ENCODE measurements at places on chromosomes 16 and 17.

DNA sequence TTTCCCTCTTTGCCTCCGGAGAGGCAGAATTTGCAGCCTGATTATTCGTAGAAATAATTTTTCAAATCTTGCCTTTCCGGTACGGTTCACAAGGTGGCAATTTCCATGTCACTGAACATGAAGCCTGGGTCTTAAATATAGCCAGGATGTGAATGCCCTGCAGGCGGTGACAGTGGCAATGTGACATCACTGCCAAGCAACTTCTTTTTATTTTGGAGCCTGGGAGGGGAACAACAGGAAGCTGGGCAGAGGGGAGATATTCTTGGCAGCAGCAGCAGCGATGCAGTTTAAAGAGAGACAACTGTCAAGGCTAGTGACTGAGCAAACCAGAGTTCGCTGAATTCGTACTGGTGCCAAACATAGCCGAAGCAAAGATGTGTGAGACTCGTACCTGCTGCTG lies 171.1 kb downstream of the SNX29 start:
- no peak for DNase-seq

- DNase-seq: peak; percentile 23
Measured at GRCh38 chr16:56013962-56014552, 138.9 kb upstream of the CES5A start.

GRCh38 chr17:2030779-2031163 lies 818 bp downstream of the DPH1 start:
- peak; percentile 88 for DNase-seq

- DNase-seq: peak; percentile 88
Measured at GRCh38 chr17:42179911-42180410, 981 bp downstream of the KCNH4 start.

DNA sequence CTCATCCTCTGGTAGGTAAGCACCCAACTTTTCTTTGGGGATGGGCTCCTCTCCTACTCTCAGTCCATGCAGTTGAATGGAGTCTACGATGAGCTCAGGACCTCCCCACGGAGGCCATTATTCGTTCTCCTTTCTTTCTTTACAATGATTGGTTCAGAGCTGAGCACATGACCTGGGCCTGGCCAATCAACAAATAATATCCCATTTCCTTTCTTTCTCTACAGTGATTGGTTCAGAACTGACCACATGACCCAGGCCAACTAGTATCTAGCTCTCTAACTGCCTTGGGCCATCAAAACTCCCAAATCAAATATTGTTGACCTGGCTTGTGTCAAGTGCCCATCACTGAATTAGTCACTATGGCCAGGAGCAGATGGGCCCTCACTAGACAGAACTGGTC lies 129.2 kb downstream of the USP31 start:
- peak; percentile 39 for DNase-seq

DNA sequence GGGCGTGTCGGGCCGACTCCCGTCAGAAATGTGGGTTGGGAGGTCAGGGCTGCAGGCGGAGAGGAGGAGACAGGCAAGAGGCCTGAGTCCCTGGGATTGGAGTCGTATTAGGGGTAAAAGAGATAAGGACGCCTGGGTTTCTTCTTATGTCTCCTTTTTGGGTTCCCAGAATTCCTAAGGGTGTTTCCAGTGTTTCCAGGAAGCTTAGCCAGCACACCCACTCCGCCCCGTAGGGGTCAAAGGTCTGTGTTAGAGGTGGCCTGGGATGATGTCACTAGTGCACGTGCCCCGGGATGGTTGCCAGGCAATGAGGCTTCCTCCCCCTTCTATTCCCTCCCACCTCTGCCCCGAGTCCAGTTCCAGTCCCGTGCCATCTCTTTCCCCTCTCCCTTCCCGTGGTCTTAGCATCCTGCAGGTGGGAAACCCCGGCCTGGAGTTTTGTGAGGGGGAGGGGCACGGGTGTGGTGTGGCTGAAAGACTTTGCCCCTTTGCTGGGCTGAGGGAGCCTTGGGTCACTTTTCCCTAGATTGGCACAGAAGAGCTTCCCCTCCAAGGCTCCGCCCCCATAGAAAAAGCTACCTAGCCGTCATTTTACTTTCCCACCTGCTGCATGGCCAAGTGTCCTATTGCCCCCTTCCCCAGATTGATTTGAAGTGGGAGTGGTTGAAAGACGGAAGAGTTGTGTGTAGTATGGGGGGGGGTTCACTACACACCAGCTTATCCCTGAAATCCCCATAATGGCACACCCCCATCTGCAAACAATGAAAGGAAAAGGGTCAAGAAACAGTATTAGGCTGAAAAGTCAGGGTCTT lies 2.8 kb downstream of the KDM6B start:
- peak; percentile 51 for DNase-seq

All from K562 (cell line).